ENCODE measurements at places on chromosomes 7 and 10.

DNA sequence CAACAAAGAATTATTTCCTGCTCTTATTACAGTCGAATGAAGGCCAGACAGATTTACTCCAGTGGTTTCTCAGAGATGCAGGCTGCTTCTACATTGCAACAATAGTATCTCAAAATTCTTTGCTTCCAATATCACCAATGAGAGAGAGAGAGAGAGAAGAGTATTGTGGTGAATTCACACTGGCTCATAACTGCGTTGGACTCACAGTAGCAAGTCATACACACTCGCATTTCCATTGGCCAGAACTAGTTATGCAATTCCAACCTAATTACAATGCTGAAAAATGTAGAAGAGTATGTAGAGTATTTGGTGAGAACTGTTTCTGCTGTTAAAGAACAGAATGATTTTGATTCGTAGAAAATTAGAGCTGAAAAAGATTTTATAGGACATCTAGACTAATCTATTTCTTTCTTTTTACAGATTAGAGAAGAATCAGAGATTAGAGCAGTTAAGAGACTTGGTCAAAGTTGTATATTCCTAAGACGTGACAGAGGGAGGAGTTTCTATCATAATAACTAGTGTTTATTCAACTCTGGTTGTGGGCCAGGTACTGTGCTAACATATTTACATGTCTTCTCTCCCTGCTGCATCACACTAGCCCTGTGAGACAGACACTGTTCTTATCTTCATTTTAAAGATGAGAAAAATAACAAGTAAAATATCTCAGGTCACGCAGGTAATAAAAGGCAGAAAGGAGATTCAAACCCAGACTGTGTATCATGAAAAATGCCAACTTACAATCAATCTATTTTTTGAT lies 34.6 kb upstream of the PDK4 start:
- DNase-seq = no peak

DNA sequence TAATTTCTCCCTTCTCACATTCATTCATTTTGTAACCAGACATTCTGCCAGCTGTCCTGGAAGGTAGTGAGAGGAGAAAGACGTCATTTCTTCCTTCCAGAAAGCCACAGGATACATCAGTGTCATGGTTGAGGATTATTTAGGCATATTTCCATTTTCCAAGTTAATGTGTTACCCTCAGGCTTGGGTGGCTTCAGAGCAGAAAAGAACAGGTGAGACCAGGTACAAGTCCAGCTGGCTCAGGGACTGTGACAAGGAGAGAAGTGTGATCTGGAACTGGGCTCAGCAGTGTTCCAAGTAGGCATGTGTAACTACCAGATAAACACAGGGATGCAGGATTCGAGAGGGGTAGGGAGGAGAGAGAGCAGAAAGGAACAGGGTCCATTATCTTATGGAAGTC lies 386.9 kb downstream of the GALNT17 start:
- no peak for DNase-seq

DNA sequence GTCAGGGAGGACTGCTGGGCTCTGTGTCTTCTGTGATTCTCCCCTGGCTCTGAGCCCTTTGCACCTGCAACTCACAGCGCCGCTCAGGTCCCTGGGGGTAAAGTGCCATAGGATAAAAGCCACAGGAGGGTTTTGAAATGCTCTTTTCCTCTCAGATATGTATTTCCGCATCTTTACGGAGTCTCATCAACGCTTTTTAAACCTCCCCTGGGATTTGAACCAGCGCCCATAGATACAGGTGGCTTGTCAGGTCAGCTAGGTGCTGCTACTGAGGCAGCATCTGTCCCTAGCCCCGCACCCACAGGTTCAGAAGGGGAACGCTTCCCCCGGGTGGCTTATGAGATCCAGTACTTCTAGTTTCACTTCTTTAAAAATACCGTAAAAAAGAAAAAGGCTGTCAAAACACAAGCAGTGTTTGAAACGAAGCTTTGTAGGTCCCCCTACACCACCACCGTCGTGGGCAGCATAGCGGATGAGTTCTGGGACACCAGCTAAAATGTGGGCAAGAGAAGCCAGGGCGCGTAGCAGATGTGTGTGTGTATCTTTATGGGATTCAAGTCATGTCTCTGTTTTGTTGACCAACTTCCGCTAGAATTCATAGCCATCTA lies 173.5 kb downstream of the CUX1 start:
- DNase-seq = no peak

GRCh38 chr7:127081539-127081938 lies 171.2 kb downstream of the GRM8 start:
- DNase-seq = no peak

GRCh38 chr7:116592445-116592844 lies 67.6 kb downstream of the CAV1 start:
- no peak for DNase-seq

DNA sequence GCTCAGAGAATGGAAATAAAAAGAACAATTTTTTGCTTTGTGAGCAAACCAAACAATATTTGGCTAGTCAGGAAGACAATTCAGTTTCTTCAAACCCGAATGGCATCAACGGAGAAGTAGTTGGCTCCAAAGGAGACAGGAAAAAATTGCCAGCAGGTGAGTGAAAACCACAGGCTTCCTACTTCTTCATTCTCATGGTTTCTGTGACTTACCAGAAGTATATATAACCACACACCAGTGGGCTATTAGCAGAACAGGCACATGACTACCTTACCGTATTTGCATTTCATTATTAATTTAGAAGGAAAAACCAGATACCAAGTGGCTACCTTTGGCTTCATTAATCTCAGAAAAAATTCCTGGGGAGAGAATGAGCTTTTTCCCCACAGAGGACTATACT lies 8.8 kb downstream of the TDRD1 start:
- no peak for DNase-seq

- DNase-seq = no peak
Observed at GRCh38 chr7:98862716-98863420, 6.9 kb downstream of the TMEM130 start.
